CD8-positive, alpha-beta memory T cell (primary cell): ENCODE measurements at places on chromosomes 12 and 14.

- H3K4me3 ChIP-seq: peak overlapping the region; percentile 78
- no peaks in the 10 kb centered on the region for H3K27me3 ChIP-seq
- peaks cover 15% of the 10 kb centered on the region for H3K4me1 ChIP-seq
- H3K27ac ChIP-seq: no peak overlapping the region
- no peak for DNase-seq
Observed at GRCh38 chr12:12999271-12999958, 650 bp downstream of the HEBP1 start.

- H3K36me3 ChIP-seq: no peaks in the 10 kb centered on the region
- no peak overlapping the region for H3K4me3 ChIP-seq
- DNase-seq: no peak
- H3K27me3 ChIP-seq: no peaks in the 10 kb centered on the region
- no peak overlapping the region for H3K27ac ChIP-seq
- H3K4me1 ChIP-seq: peaks cover 21% of the 10 kb centered on the region
Observed at GRCh38 chr14:75261820-75262219, 16.8 kb upstream of the FOS start.

- H3K27ac ChIP-seq: no peak overlapping the region
- no peak for DNase-seq
- H3K4me3 ChIP-seq: no peak overlapping the region
- peaks cover 51% of the 10 kb centered on the region for H3K36me3 ChIP-seq
- H3K4me1 ChIP-seq: no peaks in the 10 kb centered on the region
Observed at GRCh38 chr12:14931359-14931758, 7.0 kb downstream of the ERP27 start.

DNA sequence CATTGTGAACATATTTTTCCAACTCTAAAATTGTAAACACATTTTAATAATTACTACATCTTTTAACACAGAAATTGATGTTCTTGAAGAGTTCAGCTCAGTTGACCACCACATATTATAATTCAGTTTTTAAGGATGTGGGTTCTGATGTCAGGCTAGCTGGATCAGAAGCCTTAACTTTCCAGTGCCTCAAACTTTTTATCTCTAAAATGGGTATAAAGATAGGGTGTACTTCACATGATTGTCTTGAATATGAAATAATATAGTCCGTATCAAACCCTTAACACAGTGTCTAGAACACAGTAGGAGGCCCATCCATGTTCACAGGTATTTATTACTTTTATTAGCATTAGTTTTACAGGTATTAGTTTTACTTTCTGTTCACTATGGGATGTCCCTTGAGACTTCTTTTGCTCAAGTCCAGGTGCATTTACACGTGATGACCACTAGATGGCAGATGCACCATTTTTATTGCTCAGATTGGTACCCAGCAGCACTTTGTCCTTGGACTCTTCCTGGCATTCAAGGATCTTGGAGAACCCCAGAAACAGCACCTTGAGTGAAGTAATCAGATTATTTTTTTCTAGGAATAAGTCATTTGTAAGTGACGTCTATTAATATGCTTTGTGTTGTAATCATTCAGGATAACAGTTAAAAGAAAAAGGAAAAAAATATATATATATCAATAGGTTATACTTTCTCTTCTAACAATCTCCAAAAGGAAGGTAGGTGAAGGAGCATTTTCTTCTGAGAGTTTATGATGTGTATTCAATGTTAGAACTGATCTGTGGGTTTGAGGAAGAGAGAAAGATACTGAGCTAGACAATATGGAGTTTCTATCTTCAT lies 580.2 kb downstream of the ETNK1 start:
- no peak overlapping the region for H3K4me3 ChIP-seq
- no peak for DNase-seq
- H3K27me3 ChIP-seq: no peaks in the 10 kb centered on the region
- H3K36me3 ChIP-seq: no peaks in the 10 kb centered on the region

GRCh38 chr14:71267007-71267513 lies 359.8 kb downstream of the PCNX1 start:
- H3K4me1 ChIP-seq: peaks cover 10% of the 10 kb centered on the region
- peak overlapping the region; percentile 52 for H3K4me3 ChIP-seq
- H3K36me3 ChIP-seq: no peaks in the 10 kb centered on the region
